Transverse colon (tissue), 4 donors: ENCODE measurements at places on chromosomes 3 and 15.

GRCh38 chr3:174329321-174329720 is 529.8 kb upstream of the NAALADL2 start:
- no peak for DNase-seq

DNA sequence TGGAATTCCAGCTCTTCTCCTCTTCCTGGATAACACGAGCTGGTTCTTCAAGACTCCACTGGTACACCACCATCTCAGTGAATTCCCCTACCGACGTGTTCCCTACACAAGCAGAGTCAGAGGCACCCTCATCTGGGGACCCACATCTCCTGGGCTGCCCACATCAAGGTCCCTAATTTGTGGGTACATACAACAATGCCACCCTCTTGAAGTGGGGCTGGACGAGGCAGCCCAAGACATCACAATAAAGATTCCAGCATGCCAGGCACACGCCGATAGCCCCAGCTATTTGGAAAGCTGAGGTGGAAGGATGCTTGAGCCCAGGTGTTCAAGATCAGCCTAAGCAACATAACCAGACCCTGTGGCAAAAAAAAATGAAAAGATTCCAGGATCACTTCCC is 221.2 kb upstream of the LINGO1 start:
- no peak for DNase-seq

DNA sequence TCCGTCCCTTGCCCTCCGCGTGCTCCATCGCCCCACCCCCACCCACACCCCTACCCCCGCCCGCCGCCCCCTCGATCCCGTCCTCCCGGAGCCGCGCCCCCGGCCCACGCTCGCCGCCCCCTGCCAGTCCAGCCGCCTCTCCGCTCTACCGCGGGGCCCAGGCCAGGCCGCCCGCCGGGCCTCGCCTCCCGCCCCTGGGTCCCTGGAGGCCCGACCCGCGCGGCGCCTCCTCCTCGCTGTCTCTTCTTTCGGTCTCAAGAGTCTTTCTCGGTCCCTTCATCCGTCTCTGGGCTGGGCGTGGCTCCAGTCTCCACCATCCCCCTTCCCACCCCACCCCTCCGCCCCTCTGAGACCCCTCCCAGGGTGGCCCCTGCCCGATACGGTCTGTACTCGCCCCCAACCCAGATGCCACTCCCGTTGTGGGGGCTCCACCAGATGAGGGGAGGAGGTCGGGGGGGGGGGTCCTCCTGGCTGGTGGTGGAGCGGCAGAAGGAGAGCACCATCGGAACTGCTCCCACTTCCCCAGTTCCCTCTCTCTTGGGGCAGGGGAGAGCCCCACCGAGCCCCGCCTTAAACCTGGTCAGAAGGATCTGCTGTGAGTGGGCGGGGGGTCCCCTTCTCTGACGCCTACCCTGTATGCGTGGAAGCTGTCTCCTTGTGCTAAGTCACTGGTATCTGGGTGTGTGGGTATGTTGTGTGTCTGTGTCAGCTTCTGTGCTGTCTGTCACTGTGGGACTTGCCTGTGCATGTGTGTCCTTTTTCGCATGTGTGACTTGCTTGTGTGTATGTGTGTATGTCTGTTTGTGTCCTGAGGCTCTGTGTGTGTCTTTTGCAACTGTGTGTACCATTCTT is 1.0 kb downstream of the PRKCD start:
- peak; percentile 57 for DNase-seq

DNA sequence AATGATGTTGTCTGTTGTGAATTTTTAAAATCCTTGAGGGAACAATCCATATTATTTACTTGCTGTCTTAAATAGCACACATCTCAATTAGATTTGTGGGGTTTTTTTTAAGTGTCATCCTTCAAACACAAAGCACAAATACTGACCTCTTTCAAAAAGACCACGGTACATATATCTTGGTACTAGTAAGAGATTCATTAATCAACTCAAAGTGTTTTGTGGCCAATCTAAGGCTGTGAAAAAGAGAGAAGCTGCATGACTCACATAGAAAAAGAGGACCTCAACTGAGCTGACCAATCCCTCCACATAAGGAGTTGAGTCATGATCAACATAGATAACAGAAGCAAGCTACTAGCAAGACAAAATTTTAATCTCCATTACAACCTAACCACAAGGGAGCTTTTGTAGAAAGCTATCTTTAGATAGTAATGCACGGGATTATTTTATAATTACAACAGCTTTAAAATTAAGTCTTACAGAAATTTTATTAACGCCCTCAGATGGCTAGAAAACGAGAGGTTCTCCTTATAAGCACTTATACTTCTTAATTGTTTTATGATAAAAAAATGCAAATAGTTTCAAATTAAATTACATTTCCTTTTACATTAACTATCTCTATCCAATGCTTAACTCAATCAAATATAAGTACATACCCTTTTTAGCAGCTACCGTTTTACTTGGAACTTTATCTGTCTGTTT is 60.5 kb downstream of the TOP2B start:
- no peak for DNase-seq

GRCh38 chr3:189394599-189395121 is 222.9 kb downstream of the TPRG1 start:
- no peak for DNase-seq

DNA sequence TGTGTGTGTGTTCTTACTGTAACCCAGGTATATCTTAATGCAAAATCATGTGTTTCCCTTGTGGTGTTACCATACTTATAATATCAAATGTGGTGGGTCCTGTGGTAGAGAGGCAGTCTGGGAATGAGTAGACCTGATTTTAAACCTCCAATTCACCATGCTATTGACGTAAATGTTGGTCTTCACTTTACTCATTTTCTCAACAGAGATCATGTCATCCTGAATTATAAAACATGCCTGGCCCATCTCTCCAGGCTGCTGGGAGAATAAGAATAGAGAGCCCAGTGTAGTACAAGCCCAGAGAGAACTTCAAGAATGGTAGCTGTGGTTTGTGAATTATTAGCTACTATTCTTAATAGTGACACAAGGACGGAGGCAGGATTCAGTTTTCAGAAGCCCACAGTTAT is 88.1 kb downstream of the MBNL1 start:
- DNase-seq, result no peak

DNA sequence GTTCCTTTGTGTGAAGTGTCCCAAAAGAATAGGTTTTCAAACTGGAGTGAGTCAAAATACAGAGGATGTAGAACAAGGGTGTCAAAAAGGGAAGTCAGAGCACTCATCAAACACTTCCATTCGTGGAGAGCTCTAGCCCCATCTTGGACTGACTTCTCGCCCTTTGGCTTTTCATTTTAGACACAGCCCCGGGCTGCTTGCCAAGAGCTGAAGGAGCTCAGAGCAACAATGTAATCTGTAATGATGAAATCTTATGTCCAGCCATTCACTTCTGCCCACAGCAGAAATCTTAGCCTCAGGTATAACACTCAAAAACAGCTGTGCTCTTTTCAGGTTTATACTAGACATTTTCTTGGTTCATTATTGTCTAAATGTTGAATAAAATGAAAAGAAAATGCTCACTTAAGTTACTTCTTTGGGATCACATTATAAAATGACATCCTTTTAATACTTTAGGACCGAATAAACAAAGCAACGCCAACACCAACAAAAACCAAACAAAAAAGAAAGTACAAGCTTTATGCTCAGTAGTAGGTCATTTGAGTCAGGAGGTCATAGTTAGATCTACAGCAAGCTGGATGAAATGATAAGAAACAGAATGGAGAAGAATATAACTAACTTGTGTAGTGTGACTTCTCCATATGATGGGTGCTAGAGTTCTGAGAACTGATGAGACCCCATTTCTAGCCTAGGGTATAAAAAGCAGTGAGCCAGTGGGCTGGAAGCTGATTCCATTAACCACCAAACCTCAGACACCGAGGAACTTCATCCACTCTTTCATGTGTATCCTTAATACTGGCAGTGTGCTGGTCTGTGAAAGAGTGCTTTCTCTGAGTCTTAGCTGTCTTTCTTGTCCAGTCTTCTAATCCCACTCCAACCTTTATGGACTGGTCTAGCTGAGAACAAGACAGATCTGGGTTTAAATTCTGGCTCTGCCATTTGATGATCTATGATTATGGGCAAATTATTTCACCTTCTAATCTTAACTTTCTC is 131.8 kb upstream of the SLC7A14 start:
- DNase-seq, result no peak

GRCh38 chr15:40182358-40183029 is 21.6 kb downstream of the BUB1B start:
- DNase-seq, result no peak

DNA sequence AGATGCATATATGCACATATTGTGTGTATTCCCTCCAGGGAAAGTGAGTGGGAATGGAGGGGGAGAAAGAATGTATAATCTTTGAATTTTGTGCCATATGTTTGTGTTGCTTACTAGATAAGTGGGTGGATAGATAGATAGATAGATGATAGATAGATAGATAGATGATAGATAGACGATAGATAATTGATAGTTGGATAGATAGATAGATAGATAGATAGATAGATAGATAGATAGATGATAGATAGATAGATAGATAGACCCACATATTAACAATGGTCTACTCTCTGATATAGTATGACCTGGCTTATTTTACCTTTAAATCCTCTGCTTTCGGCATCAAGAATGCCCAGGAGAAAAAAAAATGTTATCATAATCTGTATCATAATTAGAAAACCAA is 21.2 kb downstream of the GJD2 start:
- DNase-seq, result no peak

GRCh38 chr3:188319569-188319968 is 165.6 kb downstream of the LPP start:
- no peak for DNase-seq

DNA sequence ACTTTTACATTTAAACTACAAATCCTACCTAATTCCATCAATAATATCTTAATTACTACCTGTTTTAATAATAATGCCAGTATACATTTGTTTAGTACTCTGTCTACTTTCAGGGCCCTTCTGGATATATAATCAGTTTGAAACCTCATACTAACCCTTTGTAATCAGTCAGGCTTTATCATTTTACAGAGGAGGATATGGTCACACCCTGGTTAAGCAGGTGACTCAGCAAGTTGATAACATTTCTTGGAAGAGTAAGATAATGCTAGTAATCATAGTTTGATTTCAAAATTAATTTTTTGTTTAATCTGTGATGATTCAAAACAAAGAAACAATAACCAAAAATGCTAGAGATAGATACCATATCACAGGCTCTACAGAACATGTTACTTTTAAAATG is 208.2 kb upstream of the MANF start:
- no peak for DNase-seq

GRCh38 chr15:101020451-101020850 is 101.3 kb downstream of the LRRK1 start:
- DNase-seq, result peak; percentile 0

GRCh38 chr3:123883701-123884202 is 380 bp downstream of the MYLK start:
- peak; percentile 16 for DNase-seq

GRCh38 chr3:100151024-100151707 is 36.9 kb upstream of the FILIP1L start:
- no peak for DNase-seq

- no peak for DNase-seq
Measured at GRCh38 chr3:16112910-16113504, 61.5 kb upstream of the GALNT15 start.

DNA sequence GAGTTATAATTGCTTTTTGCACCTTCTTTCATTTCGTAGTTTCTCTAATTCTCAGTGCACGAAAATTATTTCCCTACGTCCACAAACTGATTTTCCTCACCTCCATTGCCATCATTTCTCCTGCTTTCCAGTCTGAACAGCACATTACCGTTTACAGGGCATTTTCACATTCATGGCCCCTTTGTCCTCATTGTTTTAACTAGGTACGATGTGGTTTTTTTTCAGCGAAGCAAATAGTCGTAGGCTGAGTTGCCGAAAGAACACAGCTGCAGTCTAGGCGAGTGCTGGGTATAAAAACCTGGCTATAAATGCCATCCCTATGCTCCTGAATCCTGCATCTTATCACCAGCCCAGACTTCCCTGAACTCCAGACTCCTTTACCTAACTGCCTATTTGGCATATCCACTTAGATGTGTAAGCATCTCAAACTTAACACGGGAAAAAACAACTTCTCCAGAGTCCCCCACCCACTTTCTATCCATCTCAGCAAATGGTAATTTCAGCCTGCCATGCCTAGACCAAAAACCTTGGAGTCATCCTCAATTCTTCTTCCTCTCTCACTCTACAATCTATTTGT is 691 bp upstream of the FSIP1 start:
- DNase-seq, result no peak

GRCh38 chr15:68334661-68335124 is 57.1 kb downstream of the FEM1B start:
- no peak for DNase-seq

DNA sequence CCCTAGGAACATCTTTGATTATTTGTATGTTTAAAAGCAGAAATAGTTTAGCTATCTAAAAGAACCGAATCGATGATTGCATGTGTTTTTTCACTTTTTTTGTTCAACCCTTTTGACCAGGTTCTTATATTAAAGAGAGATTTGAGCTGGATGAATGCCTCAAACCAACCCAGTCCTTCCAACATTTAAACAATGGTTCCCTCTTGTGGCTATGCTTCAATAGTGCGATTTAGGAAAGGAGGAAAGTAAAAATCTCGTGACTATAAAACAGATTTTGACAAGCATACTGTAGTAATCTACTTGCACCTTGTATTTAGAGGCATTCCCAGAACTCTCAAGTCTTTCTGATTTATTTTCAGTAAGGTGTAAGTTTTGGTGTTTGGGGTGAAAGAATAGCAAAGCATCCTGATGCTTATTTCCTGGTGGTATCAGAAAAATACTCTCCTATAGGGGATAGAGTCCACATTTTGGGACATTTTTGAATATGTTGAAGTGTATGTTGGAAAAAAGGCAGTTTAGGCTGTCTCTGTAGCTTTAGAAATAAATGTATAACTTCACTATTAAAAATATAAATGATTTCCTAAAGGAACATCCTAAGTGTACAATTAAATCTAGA is 159.6 kb upstream of the KCNH8 start:
- no peak for DNase-seq

- DNase-seq, result no peak
Measured at GRCh38 chr3:156471431-156471830, 83.5 kb downstream of the SSR3 start.

DNA sequence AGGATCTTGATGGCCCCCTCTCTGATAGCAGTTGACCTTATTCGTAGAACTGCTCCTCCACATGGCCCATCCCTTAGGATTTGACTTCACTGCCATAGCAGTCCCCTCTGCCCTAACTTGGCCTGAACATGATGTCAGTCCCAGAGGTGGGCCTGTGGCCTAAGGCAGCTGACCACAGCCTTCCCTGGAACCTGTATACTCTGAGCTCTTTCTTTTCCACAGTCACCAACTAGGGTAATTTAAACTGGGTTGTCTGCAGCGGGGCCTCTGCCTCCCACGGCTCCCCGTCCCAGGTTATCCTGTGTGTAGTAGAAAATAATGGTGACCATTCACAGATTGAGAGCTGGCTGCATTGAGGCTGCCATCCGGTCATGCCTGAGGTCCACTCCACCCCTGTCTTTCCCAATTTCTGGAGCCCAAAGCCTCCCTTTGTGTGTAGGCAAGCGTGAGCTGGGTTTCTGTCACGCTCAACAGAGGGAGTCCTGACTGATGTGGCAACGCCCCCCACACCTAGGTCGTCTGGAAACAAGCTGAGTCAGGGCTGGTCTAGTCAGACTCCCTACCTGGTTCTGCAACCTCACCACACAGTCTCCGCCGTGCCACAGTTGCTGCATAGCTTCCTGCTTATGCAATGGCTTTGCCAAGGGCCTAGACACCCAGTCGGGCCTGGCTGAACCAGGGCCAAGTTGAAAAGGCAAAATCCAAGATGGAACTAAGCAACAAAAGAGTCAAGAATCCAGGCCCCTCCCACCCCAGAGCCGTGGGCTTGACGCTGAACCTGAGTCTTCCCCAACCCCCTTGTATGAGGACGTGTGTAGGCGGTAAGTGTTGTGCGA is 284.5 kb downstream of the XXYLT1 start:
- no peak for DNase-seq

- no peak for DNase-seq
Measured at GRCh38 chr3:184630861-184631471, 69.4 kb downstream of the EPHB3 start.
